HAP-1 (cell line): ENCODE measurements at places on chromosomes 3 and 15.

GRCh38 chr3:142586803-142587406, 8.4 kb upstream of the ATR start:
- peak; percentile 65 for DNase-seq

DNA sequence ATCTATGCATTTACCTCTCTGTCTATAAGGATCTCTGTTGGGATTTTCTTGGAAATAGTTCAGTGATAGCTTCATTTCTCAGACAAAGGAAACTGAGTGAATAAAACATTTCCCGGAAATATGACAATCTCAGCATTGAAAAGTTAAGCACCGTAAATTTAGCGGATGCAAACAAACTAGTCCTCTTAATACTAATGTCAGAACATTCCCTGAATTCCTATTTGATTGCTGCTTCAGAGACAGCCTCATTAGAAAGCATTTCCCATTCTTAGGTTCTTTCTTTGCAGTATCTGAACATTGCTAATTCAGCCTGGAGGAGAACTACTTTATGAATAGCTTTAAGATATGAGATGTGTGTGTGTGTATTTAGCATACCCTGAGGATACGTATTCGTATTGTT, 101.3 kb downstream of the NR2F2 start:
- no peak for DNase-seq

DNA sequence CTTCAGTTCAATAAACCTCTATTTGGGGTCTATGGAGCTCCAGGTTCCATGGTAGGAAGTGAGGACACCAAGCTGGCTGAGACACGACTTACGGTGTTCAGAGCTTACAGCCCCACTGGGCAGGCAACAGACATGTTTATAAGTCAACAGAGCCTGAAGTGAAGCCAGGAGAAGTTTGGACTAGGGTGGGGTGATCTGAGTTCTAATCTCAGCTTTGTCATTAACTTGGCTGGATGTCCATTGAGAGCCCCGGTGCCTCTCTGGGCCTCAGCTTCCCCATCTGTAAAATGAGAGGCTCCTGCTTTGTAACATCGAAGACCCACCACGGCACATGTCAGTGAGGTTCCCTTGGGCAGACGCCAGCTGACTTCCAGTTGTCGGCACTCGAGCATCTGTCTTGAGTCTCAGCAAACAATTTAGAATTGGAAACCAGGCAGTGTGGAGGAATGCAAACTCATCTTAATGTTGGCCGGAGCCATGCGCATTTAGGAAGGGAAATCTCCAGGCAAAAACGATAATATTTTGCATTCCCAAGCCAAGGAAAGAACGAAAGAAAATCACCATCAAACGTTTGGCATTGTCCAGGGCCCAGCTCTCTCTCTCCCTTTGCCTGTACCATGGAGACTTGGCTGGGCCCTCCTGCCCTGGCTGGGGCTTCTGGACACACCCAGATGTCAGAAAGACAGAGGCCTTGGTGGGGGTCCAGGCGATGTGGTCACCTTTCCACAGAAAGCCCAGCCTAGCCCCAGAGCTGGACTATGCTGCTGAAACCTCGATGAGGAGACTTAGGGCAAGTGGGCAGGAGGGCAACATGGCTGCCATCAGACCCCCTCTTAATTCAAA, 18.4 kb downstream of the ITGA11 start:
- no peak for DNase-seq

- no peak for DNase-seq
Measured at GRCh38 chr15:99645951-99646350, 80.2 kb downstream of the MEF2A start.

DNA sequence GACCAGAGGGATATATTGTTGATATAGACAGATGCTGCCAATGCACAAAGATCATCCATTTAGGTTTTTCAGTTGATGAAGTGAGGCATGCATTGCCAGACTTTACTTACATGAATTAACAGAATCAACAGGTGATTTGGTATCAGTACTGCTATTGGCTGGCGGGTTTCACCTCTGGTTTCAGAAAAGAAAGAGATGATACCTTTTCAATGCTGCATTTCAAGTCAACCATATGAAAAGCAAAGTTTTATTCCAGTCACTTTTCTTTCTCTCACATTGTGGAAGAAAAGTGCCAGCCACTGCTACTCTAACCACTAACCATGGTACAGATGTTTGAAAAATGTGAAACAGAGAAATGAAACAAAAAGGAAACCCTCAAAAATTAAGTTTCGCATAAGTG, 289.1 kb downstream of the TIGIT start:
- DNase-seq: no peak

GRCh38 chr3:49700453-49701128, 11.2 kb downstream of the RNF123 start:
- DNase-seq: no peak

DNA sequence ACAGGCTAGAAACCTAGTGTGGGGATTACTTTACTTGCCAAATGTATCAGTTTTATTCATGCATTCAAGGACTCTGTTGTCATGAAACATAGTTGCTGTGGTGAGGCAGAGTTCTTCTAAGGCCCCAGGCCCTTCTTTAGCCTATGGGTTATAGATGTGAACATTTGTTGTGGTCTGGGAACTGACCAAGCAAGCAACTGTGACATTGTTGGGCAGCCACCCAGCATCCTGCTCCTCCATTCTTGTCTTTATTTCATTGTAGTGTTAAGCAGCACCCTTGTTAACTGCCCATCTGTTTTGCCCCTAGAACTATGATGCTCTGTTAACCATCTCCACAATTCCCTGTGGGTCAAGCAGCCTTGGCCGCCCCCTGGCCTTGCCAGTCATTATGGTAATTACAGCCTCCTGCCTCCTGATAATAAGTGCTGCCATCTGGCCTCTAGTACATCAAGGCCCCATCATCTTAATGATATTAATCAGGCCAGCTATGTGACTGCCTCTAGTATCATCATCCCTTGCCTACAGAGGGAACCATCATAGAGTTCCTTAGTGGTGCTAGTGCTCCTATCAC, 12.2 kb upstream of the IFT57 start:
- DNase-seq: no peak

DNA sequence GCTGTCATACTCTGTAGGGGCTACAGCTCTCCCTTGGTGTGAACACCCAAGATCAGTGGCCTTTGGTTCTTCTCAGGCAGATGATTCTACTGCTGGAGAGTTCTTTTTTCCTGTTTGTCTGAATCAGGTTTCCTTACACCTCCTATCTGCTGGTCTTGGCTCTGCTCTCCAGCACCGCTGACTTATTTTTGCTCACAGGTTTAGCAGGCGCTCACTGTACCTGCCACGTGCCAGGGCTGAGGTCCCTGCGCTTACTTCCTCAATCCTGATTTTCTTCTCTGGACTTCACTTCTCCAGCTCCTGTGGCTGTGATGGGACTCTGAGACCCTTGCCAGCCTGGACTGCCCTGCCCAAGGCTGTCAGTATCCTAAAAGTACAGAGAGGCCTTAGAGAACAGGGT, 9.5 kb downstream of the BSN start:
- DNase-seq: no peak

- no peak for DNase-seq
Measured at GRCh38 chr3:36591959-36592358, 172.4 kb downstream of the DCLK3 start.

DNA sequence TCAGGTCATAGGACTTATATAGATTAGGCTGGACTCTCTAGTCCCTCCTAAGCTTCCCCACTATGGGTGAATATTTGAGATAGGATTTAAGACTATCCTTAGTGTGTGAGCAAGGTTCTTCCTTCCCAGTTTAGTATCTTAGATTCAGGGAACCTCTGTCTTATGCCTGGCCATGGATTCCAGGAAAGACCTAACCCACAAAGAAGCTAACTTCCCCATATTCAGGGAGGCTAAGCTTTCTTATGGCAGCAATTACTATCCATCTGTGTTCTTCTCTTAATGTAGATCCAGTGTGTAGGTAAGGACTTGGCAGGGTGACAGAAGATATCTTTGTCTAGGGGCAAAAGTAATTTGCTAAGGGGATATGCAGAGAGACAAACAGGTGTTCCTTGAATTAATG, 25.5 kb upstream of the PIK3R4 start:
- DNase-seq: no peak

DNA sequence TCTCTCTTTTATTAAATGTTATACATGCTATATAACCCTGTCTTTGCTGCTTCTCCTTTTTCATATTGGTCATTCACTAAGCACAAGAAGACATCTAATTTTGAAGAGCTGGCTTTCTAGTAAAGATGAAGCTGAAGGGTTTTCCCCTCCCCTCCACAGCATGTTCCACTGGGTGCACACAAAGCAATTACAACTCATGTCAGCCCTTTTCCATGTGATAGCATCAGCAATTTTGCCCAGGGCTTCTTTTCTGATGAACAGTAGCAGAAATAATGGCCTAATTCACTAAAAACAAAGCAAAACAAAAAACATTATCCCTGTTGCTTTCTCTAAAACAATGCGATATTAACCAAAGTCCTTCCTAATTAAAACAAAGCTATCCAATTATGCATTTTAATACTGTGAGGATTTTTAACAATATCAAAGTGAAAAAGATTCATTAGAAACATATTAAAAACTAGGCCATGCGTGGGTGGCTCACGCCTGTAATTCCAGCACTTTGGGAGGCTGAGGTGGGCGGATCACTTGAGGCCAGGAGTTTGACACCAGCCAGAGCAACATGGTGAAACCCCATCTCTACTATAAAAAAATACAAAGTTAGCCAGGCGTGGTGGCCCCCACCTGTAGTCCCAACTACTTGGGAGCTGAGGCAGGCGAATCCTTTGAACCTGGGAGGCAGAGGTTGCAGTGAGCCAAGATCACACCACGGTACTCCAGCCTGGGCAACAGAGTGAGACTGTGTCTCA, 12.2 kb upstream of the PIK3R4 start:
- no peak for DNase-seq

GRCh38 chr15:39556461-39556860, 24.4 kb upstream of the THBS1 start:
- no peak for DNase-seq

- DNase-seq: no peak
Measured at GRCh38 chr15:40468898-40469331, 1.9 kb upstream of the CHST14 start.

- DNase-seq: no peak
Measured at GRCh38 chr3:186931532-186932280, 1.4 kb downstream of the ST6GAL1 start.

DNA sequence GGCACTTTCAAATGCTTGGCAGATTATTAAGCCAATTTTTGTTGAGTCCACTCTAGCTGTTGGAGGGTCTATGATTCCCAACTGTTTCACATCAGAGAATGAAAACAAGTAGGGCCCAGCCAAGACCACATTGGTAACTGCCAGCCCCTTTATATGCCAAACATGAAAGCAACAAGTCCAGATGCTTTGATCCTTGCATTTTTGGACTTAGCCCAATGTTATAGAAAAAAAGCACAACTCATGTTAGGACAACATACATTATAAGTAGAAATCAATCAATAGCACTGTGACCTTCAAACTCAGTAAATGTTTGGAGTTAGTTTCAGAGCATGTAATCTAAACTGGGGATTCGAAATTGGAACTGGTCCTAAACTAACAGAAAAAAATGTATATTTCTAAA, 674.7 kb downstream of the MECOM start:
- DNase-seq: no peak

GRCh38 chr15:66839506-66840112, 137.6 kb downstream of the SMAD6 start:
- DNase-seq: no peak

DNA sequence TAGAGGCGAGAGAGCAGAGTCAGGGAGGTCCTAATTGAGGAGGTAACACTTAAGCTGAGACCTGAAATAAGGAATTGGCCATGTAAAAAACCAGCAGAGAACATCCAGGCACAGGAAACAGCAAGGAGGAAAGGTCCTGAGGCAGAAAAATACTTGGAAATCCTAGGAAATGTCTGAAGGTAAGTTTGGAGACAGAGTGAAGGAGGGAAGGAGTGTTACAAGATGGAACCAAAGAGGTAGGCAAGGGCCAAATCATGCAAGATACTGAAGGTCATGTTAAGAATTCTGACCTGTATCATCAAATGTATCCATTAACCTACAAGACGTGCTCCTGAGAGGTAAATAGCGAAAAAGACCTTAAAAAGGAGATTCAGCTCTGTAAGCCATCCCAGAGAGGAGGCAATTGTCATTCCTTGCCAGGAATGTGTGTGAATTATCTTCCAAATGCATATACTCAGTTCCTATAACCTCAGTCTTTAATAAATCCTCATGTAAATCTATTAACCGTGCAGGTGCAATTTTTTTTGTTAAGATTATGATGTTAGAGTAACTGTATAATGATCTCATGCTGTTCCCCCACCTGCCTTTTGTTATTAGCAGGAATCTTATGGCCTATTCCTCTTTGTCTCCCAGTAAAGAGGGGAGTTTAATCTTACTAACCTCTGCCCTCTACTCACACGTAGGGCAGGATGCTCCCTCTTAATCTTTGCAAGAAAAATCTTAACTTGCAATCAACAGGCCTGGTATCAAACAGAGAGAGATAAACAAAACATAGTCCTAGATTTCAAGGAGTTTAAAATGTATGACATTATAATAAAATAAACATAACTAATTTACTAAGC, 166.9 kb downstream of the ULK4 start:
- DNase-seq: no peak

- no peak for DNase-seq
Measured at GRCh38 chr3:54212723-54213122, 90.4 kb downstream of the CACNA2D3 start.

GRCh38 chr3:44478055-44478468, 592 bp upstream of the ZNF445 start:
- no peak for DNase-seq
